ENCODE measurements at places on chromosomes 4 and X.

DNA sequence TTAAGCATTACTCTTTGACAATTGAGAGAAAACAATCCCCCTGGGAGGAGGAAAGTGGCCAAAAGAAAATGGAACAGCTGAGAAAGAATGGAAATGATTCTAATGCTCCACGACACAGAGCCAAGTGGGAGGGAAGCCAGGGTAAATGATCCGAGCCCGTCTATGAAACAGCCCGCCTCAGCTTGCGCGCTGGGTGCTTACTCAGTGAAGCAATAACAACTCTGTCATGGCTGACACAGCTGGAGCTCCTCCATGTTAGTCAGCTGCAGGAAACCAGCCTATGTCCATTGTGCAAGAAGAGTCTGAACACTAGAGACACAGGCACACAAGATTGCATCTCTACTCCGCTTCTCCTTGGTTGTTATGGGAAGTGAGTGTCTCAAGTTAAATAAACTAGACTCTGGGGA lies 19.3 kb downstream of the NOA1 start:
- no peak for DNase-seq

- no peak for DNase-seq
Observed at GRCh38 chr4:78362310-78362709, 189.3 kb upstream of the ANXA3 start.

DNA sequence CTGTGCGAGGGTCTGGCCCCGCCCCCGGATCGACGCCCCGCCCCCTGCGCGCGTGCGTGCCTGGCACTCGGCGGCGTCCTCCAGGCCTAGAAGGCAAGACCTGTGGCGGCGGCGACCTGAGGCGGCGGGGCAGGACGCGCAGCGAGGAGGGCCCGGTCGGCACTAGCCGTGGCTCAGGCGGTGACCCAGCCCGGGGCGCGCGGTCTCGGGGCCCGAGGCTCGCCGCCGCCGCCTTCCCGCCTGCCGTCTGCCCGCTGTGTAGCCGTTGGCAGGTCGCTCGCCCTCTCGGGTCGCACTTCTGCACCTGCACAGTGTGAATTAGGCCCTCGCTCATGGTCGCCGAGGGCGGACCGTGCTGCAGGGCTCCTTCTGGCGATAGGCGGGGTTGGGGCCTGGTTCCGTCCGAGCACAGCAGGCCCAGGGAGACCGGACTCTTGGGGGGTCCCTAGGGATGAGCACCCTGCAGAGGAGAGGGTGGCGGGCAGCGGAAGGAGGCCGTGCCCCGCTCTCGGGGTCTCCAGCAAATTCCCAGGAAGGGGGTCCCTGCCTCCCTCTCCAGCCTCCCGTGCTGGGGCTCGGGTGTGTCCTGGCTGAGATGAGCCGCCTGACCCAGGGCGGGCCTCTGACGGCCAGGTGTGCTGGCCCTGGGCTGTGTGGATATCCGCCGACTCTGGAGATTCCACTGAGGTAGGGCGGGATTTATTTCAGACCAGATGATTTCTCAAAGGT lies 557 bp upstream of the FAM53A start:
- no peak for DNase-seq

DNA sequence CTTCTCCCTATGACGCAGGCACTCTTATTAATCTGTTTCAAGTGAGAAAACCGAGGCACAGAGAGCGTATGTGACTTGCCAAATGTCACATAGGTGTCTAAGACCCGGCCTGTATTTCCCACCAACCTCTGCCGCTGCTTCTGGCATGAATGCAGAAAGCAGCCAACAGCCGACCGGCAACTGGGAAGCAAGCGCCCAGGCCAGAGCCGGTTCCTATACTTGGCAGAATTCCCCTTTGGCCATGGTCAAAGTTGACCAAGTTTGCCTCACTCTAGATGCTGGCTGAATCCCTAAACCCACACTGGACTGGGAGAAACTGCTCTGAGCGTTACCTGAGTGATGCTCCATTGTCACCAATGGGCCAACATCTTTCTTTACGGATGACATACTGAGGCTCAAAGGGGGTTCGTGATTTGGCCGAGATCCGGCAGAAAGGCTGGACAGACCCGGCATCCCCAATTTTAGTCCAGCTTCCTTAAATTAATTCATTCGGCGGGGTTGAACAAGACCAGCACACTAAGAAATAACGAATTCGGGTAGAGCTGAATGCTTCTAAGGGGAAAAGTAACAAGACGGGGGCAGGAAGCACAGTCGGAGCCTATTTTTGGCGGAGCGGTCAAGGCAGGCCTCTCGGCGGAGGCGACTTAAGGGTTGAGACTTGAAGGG lies 11.2 kb downstream of the MSX1 start:
- DNase-seq, result no peak

DNA sequence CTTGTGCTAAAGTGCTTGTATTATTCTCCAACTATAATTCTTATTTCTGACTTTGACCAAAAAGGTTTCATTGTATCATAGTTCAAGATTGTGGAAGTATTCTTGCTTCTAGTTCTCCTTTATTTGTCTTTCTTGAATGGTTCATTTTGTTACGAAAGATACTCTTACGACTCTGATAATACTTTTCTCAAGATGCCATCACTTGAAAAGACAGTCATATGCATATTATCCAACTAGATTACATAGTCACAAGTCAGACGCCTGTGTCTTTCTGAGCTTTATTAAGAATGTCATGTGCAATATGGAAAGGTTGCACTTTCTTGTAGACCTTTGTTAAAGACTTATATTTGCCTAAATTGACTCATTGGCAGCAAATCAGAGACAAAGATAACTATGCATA lies 71.4 kb upstream of the HPGD start:
- no peak for DNase-seq

DNA sequence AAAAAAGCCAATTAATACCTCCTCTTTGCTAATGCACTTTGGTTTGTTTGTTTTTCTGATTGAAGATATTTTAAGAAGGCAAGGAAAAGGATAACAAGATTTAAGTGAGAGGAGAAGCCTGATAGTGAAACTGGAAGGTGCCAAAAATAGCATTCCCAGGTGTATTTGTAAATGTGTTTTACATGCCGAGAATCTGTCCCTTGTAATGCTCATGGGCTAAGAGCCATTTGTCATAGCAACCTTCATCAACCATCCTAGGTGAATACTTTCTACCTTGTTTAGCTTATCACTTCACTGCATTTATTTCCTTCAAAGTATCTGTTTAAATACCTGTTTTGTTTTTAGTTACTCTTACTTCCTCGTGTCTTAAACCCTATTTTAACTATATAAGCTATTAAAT lies 127.8 kb downstream of the KCTD8 start:
- DNase-seq, result no peak

DNA sequence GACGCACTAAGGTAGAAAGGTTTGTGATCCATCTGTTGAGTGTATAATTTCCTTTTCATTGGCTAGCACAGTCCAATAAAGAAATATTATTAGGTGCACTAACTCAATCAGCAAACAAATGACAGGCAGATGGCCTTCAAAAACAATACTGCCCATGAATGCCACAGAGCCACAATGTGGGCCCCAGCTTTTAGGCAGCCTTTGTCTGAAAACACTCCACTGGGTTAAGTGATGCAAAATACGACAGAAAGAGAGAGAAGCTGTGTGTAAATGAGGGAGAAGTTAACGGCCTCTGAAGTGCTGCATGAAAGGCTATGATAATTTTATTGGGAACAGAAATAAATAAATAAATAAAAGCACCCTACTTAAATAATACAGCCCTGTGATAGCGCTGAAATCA lies 274.6 kb downstream of the NKX6-1 start:
- DNase-seq, result peak; percentile 46

DNA sequence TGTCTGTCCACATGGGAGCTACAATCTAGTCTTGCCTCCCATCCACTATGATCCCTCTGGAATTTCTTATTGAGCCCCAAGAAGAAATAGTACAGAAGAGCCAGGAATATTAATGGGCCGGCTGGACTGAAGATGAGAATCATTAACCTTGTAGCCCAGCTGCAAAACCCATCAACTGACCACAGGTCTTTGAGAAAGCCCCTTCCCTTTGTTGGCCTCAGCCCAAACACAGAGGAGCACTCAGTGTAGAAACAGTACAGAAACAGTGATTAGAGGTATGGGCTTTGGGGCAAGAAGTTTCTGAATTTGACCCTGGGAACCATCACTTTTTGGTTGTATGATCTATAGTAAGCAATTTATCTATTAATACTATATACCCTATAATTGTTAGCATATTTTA lies 76.8 kb upstream of the RAB40AL start:
- DNase-seq, result no peak

DNA sequence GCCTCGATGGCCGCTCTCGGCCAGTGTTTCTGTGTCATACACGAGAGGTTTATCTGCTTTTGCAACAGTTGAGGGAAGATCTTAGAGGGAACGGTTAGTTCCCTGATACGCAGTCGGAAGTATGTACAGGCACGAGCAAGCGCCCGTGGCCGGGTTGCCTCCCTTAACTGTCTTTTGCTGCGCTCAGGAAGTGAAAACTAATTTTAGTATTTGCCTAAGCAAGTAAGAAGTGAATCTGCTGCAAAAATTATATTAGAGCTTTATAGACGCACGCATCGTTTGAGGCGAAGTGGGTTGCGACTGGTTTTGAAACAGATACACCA lies 695 bp downstream of the MTM1 start:
- no peak for DNase-seq

All from NT2/D1 (cell line).